ENCODE measurements at places on chromosomes 11 and 22.
A peak's percentile ranks its signal among the peaks of the same experiment; 100 is the strongest.

DNA sequence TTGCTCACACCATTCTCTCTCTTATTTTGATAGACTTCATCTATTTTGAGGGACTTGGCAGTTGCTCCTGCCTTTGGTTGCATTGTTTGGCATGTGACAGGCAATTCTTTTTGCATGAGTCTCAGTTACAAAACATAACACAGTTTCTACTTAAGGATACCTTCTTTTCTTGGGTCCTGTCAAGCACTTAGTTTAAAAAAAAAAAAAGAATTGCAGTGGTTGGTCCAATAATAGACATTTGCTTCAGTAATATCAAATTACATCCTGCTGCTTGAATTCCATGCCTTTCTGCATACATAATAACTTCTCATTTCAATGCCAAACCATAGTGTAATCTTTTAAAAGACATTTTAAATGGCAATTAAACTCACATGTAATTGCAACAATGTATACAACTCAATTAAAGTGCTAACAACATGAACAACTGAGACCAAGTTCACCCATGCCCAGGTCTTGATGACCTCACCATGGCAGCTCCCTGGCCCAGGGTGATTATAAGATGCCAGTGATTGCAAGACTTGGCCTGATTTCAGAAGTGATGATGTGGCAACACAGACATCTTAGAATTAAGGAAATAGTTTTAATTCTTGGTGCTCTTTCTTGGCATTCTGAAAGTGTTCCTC, 32.2 kb upstream of the PLET1 start:
- no peak for DNase-seq

DNA sequence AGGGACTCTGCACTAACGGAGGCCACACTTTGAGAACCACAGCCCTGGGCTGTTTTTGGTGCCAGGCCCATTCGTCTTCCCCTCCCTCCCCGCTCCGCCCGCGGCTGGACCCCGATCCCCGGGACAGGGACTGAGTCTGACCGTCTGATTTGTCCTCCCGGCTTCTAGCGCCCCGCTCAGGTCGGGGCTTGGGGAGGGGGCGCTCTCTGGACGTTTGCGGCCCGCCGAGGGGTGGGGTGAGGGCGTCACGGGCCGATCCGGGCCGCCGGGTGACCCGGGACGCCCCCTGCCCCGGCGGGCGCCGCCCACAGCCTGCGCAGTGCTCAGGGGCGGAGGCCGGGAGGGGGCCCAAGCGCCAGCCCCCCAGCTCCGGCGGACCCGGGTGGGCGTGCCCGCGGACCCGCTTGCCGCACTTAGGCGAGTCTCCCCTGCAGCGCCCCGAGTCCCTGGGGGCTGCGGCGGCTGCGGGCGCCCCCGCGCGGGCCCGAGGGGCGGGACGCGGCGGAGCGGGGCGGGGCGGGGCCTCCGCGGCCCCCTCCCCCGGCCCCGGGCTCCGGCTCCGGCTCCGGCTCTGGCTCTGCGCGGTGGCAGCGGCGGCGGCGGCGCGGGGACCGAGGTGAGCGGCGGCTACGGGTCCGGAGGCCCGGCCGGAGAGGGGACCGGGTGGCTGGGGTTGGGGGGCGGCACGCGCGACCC, 33.7 kb upstream of the PRR5 start:
- no peak for DNase-seq

DNA sequence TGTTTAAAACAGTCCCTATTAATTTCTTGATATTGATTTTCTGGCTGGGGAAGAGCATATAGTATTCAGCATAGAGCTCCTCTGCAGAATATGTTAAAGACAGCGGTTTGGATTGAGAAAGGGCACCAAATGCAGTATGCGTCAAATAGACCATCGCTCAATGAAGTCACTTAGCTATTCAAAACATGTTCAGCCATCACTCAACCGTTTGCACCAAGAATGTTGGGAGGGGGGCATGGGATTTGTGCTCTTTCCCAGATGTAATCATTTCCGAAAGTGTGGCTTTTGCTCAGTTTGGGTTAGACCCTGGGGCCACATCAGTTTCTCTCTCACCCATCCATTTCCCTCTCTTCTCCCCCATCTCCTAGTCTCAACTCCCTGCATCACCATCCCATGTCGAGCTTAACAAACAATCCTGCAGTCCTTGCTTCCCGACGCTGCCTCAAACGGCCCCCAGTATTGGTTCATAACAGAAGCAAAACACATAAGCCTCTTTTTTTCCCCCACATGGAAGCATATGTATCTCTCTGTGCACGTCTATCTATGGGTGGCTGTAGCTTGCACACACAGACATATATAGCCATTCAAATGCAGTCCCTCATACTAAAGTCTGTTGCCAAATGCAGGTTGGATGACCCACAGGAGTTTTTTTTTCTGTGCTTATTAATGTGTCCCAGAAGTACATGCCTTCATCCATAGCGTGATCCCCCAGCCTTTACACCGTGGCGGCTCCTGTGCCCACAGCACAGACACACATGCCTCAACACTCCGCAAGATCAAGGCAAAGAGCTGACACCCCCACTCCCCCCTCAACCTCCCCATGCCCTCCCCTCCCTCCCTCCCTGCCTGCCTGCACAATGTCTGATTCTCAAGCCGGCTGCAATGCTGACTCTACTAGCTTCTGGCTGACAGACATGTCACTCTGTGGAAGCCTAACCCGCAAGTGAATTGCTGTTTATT, 2.6 kb downstream of the CACNG2 start:
- DNase-seq: no peak

- DNase-seq: no peak
Measured at GRCh38 chr11:79088967-79089366, 351.9 kb downstream of the TENM4 start.

- no peak for DNase-seq
Measured at GRCh38 chr11:43315966-43316365, 4.2 kb downstream of the API5 start.

DNA sequence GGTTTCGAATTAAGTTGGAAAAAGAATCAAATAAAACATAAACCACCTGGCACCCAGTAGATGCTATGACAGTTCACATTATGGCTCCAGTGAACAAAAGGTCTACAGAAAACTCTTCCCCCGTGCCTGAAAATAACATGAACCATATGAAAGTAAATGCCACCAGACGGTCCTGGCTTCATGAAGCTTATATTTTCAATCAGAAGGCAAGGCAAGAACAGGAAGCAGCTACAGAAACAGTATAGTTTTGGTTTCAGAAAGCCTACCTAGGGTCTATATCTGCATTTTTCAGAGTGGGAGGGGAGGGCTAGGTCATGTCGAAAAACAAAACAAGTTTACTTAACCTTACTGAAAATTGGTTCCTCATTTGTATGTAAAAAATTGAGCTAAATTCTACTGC, 9.8 kb downstream of the RAB30 start:
- DNase-seq: no peak

DNA sequence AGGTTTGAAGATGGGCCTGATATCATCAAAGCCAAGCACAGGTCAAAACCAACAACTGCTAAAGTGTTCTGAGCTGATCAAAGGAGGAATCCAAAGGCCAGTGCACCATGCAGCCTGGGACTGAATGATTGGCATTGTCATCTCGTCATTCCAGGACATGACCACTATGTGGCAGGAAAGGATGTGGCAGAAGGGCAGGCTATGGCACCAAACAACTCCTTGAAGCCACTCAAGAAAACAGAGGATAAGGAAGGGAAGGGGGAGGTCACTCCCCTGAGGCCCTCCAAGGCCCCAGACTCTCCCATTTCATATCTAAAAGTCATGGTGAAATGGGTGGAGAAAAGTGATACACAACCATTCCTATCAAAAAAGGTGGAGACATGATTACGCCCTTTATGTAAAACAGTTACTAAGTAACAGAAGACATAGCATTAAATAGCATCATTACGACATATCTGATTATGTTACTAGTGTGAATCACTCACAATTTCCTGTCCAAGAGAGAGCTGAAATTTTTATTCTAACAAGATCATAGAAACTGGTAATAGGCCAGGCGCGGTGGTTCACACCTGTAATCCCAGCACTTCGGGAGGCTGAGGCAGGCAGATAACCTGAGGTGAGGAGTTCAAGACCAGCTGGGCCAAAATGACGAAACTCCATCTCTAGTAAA, 49.3 kb downstream of the AHNAK start:
- DNase-seq: peak; percentile 21

GRCh38 chr11:78784321-78785061, 209.8 kb upstream of the NARS2 start:
- peak; percentile 57 for DNase-seq

DNA sequence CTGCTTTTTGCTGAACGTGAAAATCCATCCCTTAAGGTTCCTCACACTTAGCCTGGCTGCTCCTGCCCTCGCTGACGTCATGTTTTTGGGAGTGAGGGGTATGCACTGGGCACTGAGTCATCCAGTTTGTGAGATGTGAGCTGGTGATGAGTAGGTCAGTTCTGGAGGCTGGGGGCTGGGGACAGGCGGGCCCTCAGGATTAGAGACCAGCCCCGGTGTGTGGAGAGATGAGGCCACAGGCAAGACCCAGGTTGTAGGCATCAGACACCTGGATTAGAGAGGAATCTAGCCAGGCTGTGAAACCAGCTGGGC, 9.2 kb downstream of the KCNC1 start:
- DNase-seq: no peak

- peak; percentile 40 for DNase-seq
Measured at GRCh38 chr22:33917744-33918406, 2.4 kb downstream of the LARGE1 start.

DNA sequence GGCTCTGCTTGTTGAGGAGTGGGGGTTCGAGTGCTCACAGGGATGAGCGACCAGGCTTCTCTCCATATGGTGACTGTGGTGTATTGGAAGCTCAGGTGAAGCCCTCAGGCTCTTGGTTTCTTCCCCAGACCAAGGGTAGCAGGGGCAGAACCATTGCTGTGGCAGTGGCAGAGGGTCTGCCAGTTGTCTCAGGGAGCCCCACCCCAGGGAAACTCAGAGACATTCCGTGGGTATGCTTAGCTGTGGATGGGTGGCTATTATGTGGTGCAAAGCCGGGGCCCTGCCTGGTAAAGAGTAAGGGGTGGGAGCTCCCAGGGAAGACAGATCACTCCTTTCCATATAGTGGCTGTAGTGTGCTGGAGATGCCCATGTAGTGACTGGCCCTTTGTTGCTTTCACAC, 167.8 kb downstream of the DLG2 start:
- no peak for DNase-seq

- DNase-seq: peak; percentile 50
Measured at GRCh38 chr11:65572356-65573051, at the start of gene FAM89B. Gene FAM89B, plus strand, starts transcription at chr11:65572538. Its CDS starts 132 bp downstream, at chr11:65572670.

- no peak for DNase-seq
Measured at GRCh38 chr11:124950601-124951330, 3.2 kb upstream of the CCDC15 start.

DNA sequence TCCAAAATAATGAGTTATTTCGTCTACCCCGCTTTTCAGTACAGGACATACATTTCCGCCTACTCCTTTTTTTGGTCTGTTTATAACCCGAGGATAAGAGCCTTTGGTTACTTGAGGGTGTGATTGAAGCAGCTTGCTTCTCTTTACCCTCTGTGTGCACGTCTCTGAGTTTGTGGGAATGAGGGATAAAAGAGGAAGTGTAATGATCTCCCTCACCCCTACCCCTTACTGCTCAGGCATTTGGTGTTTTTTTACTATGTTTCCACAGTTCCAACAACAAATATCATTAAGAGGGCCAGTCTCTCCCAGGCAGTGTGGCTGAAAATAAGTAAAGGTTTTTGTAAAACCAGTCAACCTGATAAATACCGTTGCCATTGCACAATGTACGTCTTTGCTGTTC, 83.2 kb upstream of the GAL start:
- DNase-seq: no peak

GRCh38 chr11:61955422-61956135, 5.4 kb downstream of the BEST1 start:
- no peak for DNase-seq

DNA sequence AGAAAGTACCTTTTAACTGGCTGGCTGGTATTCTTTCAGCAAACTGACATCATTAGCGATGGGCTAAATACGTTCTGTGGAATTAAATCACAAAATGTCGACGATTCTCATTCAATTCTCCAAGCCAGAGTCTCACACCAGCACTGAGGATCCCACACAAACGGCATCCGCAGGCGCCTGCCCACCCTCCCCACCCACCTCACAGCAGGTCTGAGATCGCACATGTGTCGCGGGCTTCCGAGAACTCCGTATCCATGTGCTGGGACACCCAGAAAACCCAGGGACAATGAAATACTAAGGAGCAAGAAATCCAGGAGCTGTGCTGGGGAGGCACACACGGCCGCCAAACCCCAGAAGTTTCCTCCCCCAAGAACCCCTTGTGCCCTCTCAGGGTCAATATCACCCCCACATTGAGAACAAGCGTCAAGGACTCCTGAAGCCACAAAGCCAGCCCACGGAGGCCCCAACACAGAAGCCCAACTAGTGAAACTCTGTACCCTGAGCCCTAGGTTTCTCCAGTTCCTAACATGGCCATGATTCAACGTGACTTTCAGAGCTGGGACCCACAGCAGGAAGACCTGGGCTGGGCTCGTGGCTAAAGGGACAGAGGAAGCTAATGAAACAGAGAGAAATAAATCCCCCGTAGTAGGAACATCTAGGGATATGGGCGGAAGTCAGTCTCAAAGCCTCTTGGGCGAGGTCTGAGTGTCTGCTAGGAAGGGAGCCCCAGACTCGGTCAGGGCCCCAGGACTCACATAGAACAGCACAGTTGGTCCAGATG, 8.0 kb downstream of the TOLLIP start:
- DNase-seq: no peak

DNA sequence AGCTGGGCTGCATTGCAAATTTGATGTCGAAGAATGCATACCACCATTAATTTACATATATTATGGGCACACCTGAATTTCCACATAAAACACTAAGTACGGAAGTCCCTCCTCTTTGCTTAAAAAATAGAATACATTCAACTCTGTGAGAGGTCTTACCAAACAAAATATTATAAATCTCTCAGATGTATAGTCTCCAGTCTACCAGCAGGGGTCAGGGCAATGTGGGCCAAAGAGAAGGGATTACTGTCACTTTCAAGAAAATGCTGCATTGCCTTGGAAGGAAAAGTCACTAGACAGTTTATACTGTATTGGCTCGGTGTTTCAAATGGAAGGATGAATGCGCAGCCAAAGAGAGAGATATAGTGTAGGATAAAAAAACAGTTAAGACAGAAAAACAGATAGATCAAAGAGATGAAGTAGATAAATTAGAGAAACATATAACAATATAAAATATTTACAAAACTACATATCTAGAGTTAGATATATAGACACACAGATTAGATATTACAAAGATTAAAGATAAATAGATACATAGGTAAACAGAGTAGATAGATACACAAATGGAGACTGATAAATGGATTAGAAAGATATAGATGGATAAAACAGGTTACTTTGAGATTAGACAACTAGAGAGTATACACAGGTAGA, 20.9 kb downstream of the SERGEF start:
- peak; percentile 49 for DNase-seq

- no peak for DNase-seq
Measured at GRCh38 chr11:74466916-74467885, at the start of gene KCNE3. Gene KCNE3, minus strand, starts transcription at chr11:74467549. Its CDS starts 9,986 bp downstream, at chr11:74457563.

DNA sequence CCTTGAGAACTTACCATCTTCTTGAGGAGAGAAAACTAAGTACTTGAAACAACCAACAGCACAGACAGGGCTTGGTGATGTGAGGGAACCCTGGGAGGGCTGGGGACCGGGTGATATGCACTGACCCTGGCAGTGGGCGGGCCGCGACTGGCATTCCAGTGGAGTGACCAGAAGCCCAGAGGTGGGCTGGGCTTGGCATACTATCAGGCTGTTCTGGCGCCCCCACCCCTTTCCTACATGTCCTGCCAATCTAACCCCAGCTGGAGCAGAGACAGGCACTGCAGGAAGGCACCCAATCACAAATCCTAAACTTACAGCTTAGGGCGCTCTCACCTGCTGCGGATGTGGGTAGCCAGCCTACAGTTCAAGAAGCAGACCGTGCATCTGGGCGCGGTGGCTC, 54.0 kb upstream of the GCAT start:
- DNase-seq: no peak

GRCh38 chr11:32317643-32318042, 117.7 kb downstream of the WT1 start:
- no peak for DNase-seq

Data from NCI-H510A treated with DMSO at 0.1 percent for 48 hours (cell line).